ENCODE measurements at places on chromosomes 12 and 14.
A peak's percentile ranks its signal among the peaks of the same experiment; 100 is the strongest.

DNA sequence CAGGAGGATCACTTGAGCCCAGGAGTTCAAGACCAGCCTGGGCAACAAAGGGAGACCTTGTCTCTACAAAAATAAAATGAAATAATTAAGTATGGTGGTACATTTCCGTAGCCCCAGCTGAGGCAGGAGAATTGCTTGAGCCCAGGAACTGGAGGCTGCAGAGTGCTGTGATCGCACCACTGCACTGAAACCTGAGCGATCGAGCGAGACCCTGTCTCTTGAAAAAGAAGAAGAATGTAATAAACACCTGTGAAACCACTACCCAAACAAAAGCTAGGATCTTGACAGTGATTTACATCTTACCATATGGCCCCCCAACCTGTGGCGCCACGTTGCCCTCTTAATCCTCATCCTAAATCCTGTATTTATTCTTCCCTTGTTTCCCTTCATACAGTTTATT lies 5.7 kb upstream of the DTX1 start:
- DNase-seq, result no peak

DNA sequence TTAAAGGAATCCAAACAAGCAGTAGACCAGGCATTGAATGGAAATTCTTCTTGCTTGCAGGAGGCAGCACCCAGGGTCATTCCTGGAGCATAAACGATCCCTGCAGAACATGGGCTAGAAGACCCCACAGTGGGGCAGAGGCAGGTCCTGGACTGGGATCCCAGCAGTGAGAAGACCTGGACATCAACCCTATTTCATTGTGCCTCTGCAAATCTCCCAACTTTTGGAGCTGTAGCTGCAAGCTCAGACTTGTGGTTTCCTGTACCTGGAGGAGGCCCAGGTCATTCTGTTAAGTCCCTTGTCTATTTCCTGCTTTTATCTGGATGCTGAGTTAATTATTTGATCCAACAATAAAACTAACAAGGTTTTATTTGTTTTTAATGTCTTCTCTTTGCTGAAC lies 61.7 kb downstream of the CALM1 start:
- no peak for DNase-seq

- no peak for DNase-seq
These were observed 7.6 kb upstream of the SLC38A2 start for GRCh38 chr12:46380022-46380796.

DNA sequence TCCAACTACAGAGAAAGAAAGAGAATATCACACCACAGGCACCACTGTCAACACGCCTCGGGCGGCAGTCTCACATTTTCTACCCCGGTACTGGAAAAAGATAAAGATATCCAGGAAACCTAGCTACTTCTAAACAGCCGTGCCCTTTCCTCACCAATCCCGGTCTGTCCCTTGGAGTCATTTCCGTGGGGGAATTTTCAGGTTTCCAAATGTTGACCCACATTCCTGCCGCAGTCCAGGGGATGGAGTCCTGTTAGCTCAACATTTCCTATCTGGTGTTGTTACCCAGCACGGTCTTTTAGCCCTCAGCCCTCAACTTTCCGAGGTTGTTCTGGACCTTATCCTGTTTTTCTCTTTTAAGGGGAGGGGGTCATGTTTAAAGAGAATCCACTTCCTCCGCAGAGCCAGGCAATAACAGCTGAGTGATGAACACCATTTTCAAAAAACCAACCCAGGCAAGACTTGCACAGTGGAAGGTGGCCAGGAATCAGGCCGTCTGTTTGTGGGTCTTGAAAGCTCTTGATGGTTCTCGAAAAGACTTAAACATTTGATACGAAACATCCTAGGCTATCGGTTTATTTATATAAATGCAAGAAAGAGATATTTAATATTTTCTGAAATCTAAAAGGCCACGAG lies 4.6 kb downstream of the SSH1 start:
- DNase-seq, result no peak

DNA sequence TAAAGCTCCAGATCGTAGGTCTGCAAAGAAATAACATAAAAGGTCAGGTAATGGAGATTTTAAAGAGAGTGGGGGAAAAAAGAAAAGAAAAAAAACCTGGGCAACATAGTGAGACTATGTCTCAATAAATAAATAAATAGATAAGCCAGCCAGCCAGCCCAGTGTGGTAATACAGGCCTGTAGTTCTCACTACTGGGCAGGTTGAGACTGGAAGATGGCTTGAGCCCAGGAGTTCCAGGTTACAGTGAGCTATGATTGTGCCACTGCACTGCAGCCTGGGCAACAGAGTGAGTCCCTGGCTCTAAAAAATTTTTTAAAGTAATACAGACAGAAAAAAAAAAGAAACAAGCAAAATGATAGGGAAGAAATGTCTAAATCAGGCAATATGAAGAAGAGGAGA lies 43.2 kb upstream of the BBS10 start:
- DNase-seq, result no peak

DNA sequence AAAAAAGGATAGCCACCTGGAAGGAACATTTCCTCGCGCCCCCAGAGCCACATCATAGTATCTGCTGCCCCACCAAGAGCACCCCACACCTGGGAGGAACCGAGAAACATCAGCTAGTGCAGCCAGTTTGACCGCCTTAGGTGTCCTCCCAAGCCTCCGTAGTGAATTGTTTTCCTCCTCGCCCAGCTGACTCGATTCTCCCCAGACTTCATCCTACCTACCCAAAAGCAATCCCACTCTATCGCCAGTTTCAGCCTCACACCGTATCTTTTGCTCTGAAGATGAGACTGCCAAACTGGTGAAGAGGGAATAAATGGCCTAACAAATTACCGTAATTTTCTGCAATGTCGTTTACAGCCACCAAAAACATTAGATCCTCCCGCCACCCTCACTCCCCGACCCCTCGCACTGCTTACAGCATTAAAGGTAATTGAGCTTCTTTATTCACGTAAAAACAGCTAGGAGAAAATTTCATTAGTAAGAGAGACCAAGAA lies 1.2 kb upstream of the SLC11A2 start:
- DNase-seq, result no peak

- DNase-seq, result peak; percentile 85
These were observed 41.3 kb downstream of the TDG start for GRCh38 chr12:104006929-104007328.

GRCh38 chr14:61562321-61563161 lies 132.8 kb upstream of the HIF1A start:
- DNase-seq, result peak; percentile 100

DNA sequence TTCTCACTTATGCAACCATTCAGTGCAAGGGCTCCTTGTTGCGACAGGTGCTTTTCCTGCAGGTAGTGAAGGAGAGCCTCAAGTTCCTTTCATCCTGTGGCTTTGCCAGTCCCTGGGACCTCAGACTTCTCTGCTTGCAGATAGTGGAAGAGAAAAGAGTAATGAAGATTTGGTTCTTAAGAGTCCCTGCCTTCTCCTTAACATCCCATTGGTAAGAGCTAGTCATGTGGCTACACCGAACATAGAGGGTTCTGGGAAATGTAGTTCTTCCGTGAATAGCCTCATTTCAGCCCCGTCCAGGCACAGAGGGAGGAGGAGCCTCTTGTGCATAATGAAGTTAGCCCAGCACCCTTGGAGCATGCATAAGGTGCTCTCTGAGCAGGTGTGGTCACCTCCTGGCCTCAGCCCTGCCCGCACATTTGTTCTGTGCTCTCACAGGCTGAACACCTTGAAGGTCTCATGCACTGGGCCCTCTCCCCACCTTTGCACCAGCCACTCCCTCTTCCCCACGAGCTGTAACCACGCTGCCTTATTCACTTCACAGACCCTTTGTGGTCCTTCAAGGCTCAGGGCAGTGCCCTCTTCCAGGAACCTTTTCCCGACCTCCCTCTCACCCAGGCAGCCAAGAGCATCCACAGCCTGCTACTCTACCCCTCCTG lies 134.0 kb downstream of the BCL11B start:
- DNase-seq, result no peak

DNA sequence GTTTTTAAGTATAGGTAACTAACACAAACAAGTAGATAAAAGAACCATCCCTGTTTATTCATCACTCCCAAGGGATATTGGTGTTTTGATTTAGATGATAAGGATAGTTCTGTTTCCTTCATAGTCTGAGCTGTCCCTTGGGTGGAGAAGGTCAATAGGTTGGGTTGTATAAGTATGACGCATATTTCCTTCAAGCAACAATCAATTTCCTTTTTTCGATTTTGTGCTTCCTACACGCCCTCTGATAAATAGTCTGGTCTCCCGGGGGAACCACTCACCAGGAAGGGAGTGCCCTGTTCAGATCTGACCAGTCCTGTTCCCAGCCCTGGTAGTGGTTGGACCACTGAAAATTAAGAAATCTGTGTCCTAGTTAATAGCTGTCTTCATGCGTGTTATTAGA lies 378.8 kb upstream of the FAR2 start:
- DNase-seq, result no peak

- no peak for DNase-seq
These were observed 19.1 kb downstream of the HELB start for GRCh38 chr12:66321435-66321834.

- peak; percentile 79 for DNase-seq
These were observed at the start of gene P2RX4 for GRCh38 chr12:121209624-121210572. P2RX4 (plus strand) TSS chr12:121210129; CDS start chr12:121210165, 36 bp downstream.

- DNase-seq, result no peak
These were observed 386.8 kb downstream of the TMEM121 start for GRCh38 chr14:105913221-105913620.

DNA sequence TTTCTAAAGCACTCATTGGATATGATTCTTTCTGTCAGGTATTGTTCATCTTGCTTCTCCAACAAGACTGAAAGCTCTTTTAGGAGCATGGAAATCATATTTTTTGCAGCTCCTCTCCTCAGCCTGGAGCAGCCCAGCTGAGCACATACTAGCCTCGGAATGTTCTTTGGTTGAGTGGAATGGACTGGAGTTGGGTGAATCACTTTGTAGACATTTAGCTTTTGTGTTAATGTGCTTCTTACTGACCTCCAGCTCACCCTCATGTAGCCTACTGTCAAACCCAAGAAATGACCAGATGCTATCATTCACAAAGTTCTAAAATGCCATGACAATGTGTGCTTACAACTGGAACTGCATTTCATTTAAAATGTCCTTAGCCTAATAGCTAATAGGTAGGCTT lies 161.1 kb downstream of the NUAK1 start:
- peak; percentile 93 for DNase-seq

GRCh38 chr12:24909667-24910066 lies 39.2 kb downstream of the BCAT1 start:
- peak; percentile 94 for DNase-seq

DNA sequence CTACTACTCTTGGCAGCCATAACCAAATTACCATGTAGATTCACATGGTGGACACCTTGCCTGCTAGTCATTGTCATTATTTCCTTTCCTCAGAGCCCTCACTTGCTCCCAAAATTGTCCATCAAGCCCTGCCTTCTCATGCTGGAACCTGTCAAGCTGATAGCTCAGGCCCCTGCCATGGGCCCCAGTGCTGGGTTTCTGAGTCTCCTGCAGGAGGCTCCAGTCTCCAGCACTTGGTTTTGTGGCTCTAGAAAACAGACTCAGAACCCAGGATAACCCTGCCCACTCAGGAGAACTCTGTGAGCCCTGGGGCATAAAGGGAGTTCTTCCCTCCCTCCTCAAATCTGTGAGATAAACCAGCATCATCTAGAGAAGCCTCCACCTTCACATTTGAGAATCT lies 10.8 kb downstream of the KRT71 start:
- DNase-seq, result no peak

DNA sequence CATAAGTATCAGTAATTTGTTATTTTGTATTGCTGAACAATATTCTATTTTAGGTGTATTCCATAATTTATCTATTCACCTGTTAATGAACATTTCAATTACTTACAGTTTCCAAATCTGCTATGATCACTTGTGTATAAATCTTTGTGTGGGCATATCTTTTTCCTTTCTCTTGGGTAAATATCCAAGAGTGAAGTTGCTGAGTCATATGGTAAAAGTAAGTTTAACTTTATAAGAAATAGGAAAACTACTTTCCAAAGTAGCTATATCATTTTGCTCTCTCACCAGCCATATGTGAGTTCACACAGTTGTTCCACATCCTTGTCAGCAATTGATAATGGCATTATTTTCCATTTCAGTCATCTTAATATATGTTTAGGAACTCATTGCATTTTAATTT lies 66.6 kb upstream of the KITLG start:
- DNase-seq, result no peak

DNA sequence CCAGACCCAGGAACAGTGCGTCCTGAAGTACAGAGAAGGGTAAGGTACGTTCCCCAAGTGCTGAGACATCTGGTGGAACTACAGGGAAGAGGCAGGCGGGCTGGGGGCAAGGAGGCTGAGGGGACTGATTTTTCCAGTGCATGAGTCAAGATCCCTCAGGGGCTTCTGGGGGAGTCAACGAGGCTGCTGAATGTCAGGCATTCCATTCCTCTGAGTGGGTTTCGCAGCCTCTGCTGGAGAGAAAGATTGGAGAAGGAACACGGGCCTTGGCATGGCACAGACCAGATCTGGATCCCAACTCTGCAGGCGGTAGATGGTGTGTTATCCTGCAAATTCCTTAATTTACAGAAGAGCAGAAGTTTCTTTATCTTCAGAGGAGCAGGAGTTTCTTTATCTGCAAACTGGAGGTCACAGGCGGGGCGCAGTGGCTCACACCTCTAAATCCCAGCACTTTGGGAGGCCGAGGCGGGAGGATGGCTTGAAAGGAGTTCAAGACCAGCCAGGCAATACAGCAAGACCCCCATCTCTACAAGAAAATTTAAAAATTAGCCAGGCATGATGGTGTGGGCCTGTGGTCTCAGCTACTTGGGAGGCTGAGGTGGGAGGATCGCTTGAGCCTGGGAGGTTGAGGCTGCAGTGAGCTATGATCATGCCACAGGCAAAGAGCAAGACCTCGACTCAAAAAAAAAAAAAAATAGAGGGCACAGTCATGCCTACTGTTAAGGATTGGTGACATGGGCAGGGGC lies 132.6 kb upstream of the MAP1LC3B2 start:
- peak; percentile 99 for DNase-seq

DNA sequence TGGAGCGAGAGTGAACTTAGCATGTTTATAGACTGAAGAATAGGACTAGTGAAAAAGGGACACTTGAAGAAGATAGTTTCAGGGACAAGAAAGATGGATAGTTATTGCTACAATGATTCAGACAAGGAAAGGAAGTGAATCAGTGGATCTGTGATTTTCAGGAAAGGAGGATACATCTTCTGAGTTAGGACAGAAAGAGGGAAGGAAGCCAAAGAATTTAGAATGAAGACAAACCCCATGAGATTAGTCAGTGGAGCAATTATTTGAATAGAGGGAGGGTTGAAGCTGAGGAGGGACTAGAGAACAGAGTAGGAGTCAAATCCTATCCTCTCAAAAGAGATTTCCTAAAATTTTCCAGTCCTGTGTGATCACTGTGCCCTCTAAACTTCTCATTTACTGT lies 282.7 kb downstream of the AKAP6 start:
- DNase-seq, result peak; percentile 93

- DNase-seq, result peak; percentile 18
These were observed 47.8 kb upstream of the KIF21A start for GRCh38 chr12:39490500-39491282.

Data from fibroblast of skin of abdomen (primary cell).